ENCODE measurements at places on chromosomes 3 and 15. TPM values are rescaled to one million over a fixed set of nuclear protein-coding genes. Genes with fewer than 3 reads are reported as not detected.

GRCh38 chr3:61809879-61810278 lies 248.5 kb downstream of the PTPRG start:
- no peak for DNase-seq

TRIM42 gene
- not detected for total RNA-seq

DNASE1L3 gene
- 2.3 TPM for total RNA-seq

- DNase-seq: peak; percentile 25
Measured at GRCh38 chr3:41872157-41872556, 89.7 kb downstream of the ULK4 start.

- no peak for DNase-seq
Measured at GRCh38 chr3:43758592-43759225, 68.0 kb downstream of the ABHD5 start.

DNA sequence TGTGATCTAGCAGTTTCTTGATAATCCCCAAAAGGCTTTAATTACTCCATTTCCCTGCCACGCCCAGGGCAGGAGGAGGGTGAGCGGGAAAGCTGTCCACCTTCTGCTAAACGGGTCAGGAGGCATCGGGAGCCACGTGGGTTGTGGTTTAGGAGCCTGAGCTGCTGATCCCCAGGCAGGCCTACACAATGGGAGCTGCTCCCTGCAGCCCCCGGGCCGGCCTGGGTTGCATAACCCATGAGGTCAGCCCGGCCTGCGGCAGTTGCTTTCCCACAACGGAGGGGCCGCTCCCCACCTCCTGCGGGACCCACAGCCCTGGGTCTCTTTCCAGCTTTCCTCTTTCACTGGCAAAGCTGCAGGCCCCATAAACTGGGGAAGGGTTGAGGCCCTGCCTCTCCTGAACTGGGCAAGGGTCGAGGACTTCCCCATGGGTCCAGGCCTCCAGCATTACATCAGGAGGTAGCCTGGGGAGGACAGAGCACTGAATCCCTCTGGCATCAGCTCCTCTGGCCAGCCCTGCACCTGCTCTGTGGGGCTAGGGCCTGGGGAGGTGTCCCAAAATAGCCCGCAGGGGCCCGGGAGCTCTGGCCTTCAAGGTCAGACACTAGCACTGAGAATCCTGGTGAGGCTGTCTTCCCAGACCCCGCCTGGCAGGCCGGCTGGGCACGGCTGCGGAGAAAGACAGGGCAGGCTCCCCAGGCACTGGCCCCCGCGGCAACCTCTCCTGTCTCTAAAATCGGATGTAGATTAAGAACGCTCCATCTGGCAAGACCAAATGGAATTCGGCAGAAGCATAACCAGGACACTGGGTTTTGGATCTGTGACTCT lies 47.3 kb downstream of the ZDHHC19 start:
- DNase-seq: no peak

GRCh38 chr3:125416235-125416634 lies 41.1 kb upstream of the ZNF148 start:
- no peak for DNase-seq

GRCh38 chr3:29764041-29764440 lies 483.2 kb downstream of the RBMS3 start:
- DNase-seq: peak; percentile 46

DNA sequence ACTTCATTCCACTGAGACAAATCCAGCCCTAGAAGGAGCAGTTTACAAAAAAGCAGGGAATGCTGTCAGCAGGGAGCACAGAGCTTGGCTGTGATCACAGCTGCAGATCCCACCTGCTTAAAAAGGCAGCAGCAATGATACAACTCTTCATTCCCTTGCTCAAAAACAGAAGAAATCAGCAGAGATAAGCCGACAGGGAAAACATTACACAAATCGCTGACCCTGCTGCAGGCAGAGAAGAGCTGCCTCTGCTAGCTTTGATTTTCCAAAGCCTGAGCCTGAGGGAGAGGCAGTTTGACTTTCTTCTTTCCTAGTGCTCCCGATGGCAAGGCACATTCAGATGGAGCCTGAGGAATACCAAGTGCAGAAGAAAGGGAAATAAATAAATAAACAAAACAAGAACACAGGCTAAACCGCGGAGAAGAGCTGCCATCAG lies 80.2 kb downstream of the SHQ1 start:
- no peak for DNase-seq

- DNase-seq: no peak
Measured at GRCh38 chr3:155393316-155393715, 99.8 kb upstream of the STRIT1 start.

- peak; percentile 86 for DNase-seq
Measured at GRCh38 chr3:130692455-130692854, 54.2 kb downstream of the PIK3R4 start.

All from bronchial epithelial cell (primary cell).